Mammary epithelial cell (primary cell): ENCODE measurements at places on chromosomes 1 and 21. TPM values are rescaled to one million over a fixed set of nuclear protein-coding genes. Genes with fewer than 3 reads are reported as not detected.

Gene CHRM3
- total RNA-seq, result 0.03 TPM in 1 of 2 replicates, not detected in the other

- DNase-seq, result no peak
Observed at GRCh38 chr1:45640293-45640692, 16.4 kb upstream of the CCDC17 start.

Gene C21orf58
- 4.2 and 13.8 TPM in 2 replicates for total RNA-seq

Gene BACE2
- total RNA-seq, result 128 TPM

GRCh38 chr1:248905662-248906008 is 400 bp upstream of the PGBD2 start:
- DNase-seq, result no peak

DNA sequence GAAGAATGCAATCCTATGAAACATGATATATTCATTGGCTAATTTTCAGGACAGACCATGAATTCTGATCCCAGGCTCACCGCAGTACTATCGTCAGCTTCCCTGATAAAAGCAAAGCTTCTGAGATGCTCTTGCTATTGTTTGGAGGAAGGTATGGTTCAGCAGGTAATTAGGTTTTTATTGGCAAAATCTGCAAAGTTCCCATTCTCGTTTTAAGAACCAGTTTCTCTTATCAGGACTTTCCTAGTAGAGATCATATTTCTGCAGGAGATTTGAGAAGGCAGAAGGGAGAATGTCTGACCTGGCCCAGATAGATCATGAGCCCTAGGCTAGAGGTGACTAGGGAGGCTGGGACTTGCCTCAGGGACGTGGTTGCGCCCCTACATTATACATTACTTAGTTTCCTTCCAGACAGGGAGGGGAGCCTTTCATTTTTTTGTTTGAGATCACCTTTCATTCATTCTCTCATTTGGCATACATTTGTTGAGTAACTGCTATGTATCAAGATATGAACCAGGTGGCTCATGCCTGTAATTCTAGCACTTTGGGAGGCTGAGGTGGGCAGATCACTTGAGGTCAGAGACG is 108.8 kb downstream of the NRIP1 start:
- DNase-seq, result no peak

DNA sequence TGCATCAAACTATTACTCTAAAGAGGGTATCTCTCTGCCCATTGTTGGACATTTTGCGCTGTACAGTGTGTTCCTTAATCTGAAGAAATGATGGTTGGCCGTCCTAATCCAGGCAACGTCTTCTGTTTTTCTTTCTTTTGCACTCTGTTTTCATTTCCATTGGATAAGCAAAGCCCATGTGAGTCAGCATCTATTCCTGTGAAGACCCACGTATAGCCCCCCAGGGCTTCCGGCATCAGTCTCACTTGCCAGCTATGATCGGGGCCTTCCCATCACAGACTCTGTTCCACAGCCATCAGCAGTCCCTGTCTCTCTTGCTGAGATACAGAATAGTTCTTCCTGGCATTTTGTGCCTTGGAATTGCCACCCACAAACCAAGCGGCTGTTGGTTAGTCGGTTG is 29.2 kb upstream of the BRDT start:
- no peak for DNase-seq

- no peak for DNase-seq
Observed at GRCh38 chr1:181577475-181577874, 94.2 kb downstream of the CACNA1E start.

GRCh38 chr1:164743976-164744375 is 185.0 kb downstream of the PBX1 start:
- no peak for DNase-seq

GRCh38 chr1:58396150-58396549 is 150.4 kb downstream of the OMA1 start:
- no peak for DNase-seq

DNA sequence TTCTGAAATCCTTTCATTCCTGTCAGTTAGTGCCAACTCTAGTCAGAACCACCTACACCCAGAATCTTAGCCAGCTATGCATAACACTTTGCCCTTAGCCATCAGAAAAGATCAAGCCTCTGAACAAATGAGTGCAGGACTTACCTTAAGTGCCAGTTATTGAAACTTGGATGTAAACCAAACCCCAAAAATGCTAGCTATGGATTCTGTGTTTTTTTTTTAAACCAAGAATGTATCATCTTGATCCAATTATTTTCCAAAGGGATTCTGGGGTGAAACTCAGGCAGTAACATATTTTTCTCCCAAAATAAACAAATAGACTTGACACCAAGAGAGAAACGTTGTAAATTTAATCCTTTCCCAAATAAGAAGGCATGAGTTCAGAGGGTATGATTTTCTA is 538.6 kb upstream of the ADAMTS5 start:
- peak; percentile 70 for DNase-seq

GRCh38 chr1:115771094-115771846 is 2.8 kb upstream of the CASQ2 start:
- DNase-seq, result peak; percentile 67

- no peak for DNase-seq
Observed at GRCh38 chr1:154729577-154729976, 121.6 kb upstream of the ADAR start.

Gene SHE
- 0.33 TPM for total RNA-seq

DNA sequence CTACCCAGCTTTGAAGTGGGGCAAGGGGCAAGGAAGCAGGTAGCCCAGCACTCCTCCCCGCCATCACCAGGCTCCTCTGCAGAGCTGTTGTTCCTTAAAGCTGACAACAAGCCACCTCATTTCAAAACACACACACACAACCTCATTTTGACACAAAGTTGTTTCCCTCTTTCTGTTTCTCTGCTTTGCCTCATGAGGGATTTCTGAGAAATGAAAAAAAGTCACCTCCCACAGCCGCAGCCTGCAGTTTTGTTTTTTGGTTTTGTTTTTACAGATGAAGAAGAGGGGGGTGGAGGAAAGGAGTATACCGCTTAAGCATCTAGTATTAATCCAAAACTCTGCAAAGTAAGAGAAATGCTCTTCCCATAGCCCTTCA is 12.1 kb downstream of the MCL1 start:
- no peak for DNase-seq

GRCh38 chr1:148318123-148318903 is 164.8 kb downstream of the PPIAL4G start:
- no peak for DNase-seq

Gene WDR47
- total RNA-seq, result 45.5 TPM

DNA sequence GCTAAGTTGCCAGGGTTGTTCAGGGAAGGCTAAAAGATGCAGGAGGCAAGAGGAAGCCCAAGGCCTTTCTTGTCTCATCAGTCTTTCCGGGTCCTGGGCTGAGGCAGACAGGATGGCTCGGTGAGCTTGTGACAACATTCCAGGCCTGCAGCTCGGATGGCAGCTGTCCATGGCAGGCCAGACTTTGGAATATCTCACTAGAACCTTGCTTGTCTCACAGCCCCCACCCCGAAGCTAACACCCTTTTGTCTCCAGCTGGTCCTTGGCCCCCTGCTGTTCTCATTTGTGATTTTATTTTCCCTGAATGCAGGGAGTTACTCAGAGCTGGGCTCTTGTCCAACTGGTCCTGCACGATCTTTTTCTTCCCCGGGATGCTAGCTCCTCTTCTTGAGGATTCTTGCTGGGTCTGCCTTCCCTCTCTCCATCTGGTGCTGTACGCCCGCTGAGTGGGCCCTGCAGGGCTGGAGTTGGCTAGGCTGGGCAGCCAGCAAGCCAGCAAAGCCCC is 477.2 kb upstream of the CAMK1G start:
- no peak for DNase-seq

DNA sequence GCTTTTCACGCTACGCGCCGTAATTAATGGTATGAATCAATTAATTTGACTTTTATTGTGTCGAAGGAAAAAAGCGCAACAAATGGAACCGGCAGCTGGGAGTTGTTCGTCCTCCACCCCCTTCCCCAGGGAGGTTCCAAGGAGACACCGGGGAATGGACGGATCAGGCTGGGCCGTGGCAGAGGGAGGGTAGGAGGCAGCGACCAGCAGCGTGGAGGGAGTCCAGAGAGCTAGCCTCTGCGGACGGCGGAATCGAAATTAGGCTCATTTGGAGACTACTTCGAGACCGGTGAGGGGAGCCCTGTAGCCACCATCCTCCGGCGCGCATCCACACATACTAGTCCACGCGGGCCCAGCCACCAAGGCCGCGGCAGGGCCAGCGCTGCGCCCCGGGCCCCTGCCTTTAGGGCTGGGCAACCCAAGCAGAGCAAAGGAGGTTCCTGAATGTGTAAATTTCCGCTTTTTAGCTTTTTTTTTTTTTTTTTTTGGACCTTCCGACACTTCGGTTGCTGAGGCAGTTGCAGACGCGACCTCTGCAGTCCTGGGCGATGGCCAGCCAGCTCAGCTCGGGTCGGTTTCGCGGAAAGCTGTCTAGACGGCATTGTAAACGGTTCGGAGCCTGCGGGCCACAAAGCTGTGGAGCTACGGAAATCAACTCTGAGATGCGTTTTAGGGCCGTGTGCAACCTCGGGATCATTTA is 2.2 kb upstream of the FOXD3 start:
- no peak for DNase-seq

Gene CYP4A11
- not detected for total RNA-seq

Gene CAMK1G
- total RNA-seq, result not detected

Gene SMIM1
- total RNA-seq, result 1.2 TPM

Gene OR2L5
- total RNA-seq, result 0.50 TPM

- DNase-seq, result no peak
Observed at GRCh38 chr1:171858696-171859095, 17.4 kb downstream of the DNM3 start.
